ENCODE measurements at places on chromosomes 12 and 14.

- no peak for DNase-seq
Measured at GRCh38 chr14:100621806-100622205, 34.6 kb upstream of the BEGAIN start.

DNA sequence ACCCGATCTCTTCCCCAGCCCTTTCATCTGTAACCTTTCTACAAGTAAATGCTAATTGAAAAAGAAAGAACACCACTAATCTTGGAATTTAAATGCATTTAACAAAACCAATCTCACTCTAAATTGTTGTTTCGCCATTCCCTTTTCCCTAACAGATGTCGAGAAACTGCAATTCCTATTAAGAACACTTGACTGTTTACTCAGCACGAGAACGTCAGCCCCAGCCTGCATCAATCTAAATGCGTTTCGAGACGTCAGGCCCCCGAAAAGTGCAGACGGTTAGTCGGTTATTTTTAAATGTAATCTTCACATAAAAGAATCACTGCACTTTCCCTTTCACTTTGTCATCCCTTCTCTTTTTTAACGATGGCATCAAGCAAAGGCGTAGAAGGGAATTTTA is 837.6 kb downstream of the VRK1 start:
- peak; percentile 73 for DNase-seq

- DNase-seq, result no peak
Measured at GRCh38 chr12:96223411-96224218, 29.4 kb downstream of the ELK3 start.

DNA sequence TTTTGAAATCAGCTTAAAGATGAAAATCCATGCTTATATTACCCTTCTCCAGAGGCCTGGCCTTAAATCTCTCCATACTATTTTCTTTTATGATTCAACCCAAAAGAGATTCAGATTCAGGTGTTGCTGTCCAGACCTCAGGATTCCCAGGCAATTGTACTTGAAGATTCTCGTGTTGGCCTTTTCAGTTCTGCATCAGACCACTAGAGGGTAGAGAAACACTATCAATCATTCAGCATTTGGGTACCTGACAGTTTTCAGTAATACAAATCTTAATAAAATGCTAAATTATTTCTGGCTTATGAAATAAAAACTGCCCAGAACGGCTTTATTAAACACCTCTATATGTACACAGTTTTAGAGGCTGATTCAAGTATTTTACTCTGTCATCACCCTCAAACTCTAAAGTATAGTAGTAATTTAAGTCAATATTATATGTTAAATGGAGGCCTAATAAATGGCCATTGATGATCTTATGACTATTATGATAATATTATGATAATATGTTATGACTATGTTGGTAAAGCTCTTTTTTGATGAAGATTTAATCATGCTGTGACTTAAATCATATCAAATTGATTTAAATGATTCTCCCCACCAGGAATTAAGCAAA is 301.1 kb downstream of the DUSP6 start:
- peak; percentile 39 for DNase-seq

- no peak for DNase-seq
Measured at GRCh38 chr12:90020014-90020413, 311.4 kb upstream of the ATP2B1 start.

DNA sequence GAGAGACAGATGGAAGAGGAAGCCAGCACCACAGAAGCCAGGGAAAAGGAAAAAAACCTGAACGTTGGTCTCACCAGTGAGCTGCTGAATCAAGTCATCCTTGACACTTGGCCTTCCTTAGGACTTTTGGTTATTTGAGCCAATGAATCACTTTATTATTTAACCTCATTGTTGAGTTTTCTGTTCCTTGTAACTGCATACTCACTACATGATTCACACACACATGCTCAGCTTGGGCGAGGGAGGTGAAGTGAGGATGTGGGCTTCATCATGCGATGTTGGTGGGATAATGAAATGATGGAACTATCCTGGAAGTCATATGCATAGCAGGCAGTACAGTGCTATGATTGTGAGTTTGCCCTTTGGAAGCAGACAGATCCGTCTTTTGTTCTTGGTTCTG is 40.6 kb upstream of the RPH3A start:
- DNase-seq, result no peak
